ENCODE measurements at places on chromosomes 3 and 15.

GRCh38 chr3:13579063-13579462 lies 30.1 kb downstream of the FBLN2 start:
- DNase-seq, result no peak

DNA sequence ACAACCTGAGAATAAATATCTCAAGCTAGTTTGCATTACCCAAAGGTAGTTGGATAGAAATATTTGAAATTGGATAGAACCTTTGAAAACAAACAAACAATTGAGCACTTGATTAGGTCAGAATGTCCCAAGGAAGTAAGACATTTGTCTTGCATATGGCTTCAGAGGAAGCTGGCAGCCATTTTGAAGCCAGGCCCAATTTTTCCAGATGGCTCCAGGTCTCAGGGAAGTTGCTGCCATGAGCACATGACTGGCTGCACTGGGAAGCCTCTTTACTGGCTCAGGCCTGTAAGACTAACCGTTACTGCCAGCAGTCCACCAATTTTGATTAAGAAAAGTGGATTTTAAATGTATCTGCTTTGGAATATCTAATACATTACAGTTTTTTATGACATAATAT lies 448.9 kb upstream of the DPH6 start:
- no peak for DNase-seq

GRCh38 chr3:52522651-52523251 lies 10.9 kb downstream of the NT5DC2 start:
- DNase-seq, result no peak

- DNase-seq, result no peak
Observed at GRCh38 chr3:49386056-49386756, 25.6 kb downstream of the RHOA start.
